Amygdala (tissue), 56 donors: ENCODE measurements at places on chromosomes 2 and 18.

GRCh38 chr2:85768713-85769112 lies 14.9 kb downstream of the ATOH8 start:
- DNase-seq = no peak

DNA sequence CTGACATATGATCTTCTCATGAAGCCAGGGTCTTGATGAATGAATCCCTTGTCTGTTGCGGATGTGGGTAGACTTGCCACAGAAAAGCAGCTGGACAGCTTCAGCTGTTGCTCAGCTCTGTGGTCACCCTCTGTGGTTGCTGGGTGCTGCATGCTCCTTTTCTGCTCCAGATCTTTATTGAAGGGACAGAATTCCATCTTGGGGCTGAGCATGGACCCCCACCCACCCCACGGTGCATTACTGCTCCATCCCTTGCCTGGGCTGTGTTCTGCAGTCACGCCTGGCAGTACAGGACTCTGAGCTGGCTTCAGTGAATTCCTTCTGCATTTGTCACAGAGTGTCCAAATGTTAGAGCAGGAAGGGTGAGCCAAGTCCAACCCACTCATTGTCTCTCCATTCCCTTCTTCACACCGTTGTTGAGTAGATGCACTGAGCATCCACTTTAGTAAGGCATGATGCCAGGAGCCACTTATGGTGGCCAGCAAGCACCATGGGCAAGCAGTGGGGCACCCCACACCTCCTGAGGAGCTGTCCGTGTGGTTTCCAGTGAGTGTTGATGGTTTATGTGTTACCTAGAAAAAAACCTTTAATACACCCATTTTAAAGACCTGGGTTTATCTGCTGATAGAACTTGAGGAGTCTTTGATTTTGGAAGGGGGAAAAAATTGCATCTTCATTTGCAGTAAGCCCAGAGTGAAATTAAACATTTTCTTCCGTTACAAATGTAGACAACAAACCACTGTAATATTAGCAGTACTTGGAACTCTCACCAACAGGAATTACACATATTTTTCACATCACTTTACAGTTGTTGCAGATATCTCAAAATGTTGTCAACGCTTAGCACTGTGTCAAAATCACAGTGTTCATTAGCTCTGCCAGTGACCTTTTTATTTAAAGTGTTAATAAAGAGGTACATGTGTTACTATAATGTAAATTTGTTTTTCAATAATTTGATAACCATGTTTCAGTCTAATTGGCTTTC lies 14.7 kb upstream of the ITGB6 start:
- DNase-seq = no peak

GRCh38 chr2:70347831-70348230 lies 46.0 kb upstream of the FAM136A start:
- no peak for DNase-seq

GRCh38 chr2:43542285-43542933 lies 53.4 kb downstream of the THADA start:
- no peak for DNase-seq

- DNase-seq = no peak
Measured at GRCh38 chr2:54652540-54652939, 70.9 kb upstream of the EML6 start.

DNA sequence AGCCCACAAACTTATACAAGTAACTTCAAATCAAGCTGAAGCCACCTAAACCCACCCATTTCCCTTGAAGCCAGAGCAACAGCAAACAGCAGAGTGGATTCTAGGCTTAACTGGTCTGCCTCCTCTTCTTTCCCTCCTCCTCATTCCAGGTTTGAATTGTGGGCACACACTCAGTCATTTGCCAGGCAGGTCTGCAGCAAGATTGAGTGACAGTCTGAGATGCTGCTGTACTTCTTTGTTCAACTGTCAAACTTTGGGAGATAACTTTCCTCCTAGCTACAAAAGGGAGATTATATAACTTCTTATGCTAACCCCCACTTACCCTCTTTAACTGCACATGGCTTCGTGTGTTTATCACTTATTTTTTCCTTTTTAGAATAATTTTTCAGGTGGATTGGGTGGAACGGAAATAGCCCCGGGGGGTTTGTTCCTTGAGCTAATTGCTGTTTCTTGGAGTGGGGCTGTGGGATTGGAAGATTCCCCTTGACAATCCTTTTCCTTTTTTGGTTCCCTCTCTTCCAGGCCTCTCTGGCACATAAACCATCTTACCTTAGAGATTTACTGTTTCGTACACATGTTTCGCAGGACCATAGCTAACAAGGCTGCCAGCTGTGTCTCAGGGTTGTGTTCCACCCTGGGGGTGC lies 55.0 kb downstream of the RNF144A start:
- DNase-seq = no peak
